Activated CD4-positive, alpha-beta T cell treated with anti-CD3 and anti-CD28 coated beads, Interleukin-2, amount 10 ng/mL, durations not matched to agents 24 days and 14 days (primary cell): ENCODE measurements at places on chromosomes 1 and 21. TPM values are rescaled to one million over a fixed set of nuclear protein-coding genes. Genes with fewer than 3 reads are reported as not detected.

Gene GBP7
- not detected in 2 replicates for total RNA-seq

DNA sequence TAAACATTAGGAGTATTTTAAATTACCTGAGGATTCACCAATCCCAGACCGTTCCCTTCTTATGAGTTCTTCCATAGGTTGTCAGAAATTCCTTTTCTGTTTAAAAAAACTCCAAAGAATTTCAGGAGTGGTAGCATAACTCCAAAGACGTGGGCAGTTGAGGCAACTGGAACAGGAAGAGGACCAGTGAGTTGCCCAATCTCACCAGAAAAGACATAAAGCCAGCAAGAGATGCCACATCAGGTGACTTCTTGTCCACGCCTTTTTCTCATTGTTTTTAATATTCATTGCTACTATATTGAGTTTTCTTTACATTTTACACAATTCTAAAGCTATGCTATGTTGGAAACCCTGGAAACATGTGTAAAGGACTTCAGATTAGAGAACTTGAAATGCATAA lies 88.1 kb upstream of the JAK1 start:
- no peak for DNase-seq

Gene AXDND1
- total RNA-seq, result 0.21 TPM in 1 of 2 replicates, not detected in the other

Gene HUNK
- total RNA-seq, result 0.33 and 0.37 TPM in 2 replicates

Gene CD164L2
- not detected in 2 replicates for total RNA-seq

DNA sequence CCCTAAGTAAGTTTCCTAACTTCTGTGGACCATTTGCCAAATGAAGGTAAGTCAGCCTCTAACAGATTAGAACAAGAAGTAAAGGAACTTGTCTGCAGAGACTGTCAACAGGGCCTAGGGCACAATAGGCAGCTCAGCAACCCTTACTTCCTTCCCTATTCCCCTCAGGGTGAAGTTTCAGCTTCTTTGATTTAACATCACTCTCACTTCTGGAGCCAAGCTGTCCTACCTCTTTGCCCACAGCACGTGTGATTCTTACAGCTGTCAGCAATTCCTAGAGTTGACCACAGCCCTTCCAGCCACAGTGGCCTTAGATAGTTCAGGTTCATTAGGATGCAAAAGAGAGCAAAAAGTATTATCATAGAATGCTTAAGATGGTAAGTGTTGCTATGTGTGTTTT lies 7.6 kb upstream of the EIF4G3 start:
- no peak for DNase-seq

Gene RGS16
- 94.3 and 94.7 TPM in 2 replicates for total RNA-seq

Gene SHISA4
- 0.38 and 0.77 TPM in 2 replicates for total RNA-seq

GRCh38 chr1:66929999-66930822 lies 5.4 kb downstream of the MIER1 start:
- peak; percentile 99 for DNase-seq

Gene EFNA1
- total RNA-seq, result 0.24 TPM in 1 of 2 replicates, not detected in the other

Gene KRTAP22-1
- not detected in 2 replicates for total RNA-seq

Gene OR11L1
- total RNA-seq, result not detected in 2 replicates

Gene LZIC
- 35.1 and 35.9 TPM in 2 replicates for total RNA-seq

DNA sequence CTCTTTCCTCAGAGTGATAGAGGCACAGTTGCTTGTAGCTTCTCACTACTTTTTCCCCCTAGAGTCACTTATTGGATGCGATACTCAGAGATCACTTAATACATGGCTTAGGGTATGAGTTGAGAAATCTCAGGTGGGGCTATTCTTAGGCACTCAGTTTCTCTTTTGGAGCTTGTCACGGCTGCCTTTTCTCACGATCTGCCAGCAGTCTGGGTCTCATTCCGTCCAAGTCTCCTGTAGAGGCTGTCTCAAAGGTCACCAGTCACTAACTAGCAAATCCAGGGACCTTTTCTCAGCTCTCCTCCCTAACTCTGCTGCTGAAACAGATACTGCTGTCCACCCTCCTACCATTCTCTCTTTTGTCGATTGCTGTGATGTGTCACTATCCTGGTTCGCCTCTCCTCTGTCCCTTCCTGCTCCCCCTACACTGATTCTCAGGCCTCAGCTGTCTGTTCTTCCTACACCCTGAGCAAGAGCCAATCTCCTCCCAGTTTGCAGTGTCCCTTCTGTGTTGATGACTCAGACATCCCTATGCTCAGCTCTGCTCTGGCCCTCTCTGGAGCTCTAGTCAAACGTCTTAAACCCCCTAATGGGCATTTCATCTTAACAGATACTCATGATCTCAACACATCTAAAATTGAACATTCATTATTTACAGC lies 12.4 kb downstream of the ATP1A2 start:
- DNase-seq, result no peak

Gene BEND5
- 11.4 and 11.5 TPM in 2 replicates for total RNA-seq

DNA sequence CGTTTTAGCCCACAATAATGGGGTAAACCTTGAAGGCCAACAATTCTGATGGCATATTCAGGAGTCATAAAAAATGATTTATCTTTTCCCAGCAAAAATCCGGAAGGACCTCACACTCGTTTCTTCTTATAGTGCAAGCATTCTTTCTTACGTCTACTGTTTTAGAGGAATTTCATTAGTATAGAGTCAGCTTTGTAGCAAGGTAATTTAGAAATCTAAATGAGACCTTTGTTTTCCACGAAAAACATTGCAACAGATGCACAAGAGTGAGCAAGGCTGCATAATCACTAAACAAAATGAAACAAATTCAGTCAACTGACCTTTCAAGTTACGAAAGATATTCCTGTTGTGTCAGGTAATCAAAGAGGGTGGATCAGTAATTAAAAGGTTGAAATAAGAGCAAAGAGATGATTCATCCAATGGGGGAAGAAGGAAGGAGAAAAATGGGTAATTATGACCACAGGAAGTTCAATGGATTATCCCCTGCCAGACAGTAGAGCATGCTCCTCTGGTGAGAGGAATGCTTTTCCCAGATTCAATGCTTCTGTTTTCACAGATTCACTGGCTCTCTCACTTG lies 560 bp upstream of the CSDE1 start:
- no peak for DNase-seq

Gene SYCP1
- not detected in 2 replicates for total RNA-seq
